ENCODE measurements at places on chromosomes 2 and 18.
A peak's percentile ranks its signal among the peaks of the same experiment; 100 is the strongest.

GRCh38 chr2:12074126-12074844, 327.9 kb downstream of the LPIN1 start:
- no peak for DNase-seq

- DNase-seq, result no peak
Observed at GRCh38 chr2:216206821-216207220, 97.7 kb downstream of the XRCC5 start.

- no peak for DNase-seq
Observed at GRCh38 chr2:183117226-183117625, 7.0 kb upstream of the NUP35 start.

- no peak for DNase-seq
Observed at GRCh38 chr2:182619276-182619675, 96.8 kb upstream of the DNAJC10 start.

- no peak for DNase-seq
Observed at GRCh38 chr2:16680781-16681180, 15.1 kb upstream of the CYRIA start.

GRCh38 chr2:84889332-84889731, 8.4 kb upstream of the TRABD2A start:
- DNase-seq, result no peak

DNA sequence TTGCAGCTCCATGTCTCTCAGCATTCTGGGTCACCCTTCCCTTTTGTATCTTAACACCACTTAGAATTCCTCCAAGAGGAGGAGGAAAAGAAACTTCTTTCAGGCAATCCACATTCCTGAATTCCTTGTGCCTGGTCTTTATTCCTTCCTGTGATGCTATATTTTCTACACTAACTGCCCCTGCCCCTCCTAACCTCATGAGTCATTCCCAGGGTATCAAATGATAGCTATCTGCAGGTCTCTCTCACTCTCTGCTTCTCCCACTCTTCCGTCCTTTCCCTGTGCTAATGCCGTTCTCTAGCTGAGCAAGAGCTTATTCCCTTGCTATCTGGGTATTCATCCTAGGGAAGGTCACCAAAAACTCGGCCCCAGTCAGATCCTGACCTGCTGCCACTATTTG, 395.0 kb upstream of the TCF4 start:
- DNase-seq, result no peak

DNA sequence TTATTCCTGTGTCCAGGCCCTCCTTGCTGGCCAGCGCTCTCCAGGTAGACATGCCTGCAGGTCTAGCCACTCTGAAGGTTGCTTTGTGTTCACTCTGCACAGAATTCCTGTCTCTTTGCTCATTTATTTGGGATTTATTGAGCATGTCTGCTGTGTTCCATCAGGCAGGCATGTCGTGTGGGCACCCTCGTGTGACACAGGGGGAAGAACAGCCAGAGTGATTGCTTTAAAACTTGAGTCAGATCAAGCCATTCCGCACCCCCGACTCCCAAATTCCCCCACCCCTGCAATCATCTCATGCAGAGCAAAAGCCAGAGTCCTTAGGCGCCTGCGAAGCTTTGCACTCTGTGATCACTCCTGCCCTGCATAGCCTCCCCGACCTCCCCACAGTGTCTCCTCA, 44.7 kb upstream of the SIX2 start:
- DNase-seq, result no peak

GRCh38 chr2:210477496-210477895, 937 bp upstream of the LANCL1 start:
- peak; percentile 9 for DNase-seq

DNA sequence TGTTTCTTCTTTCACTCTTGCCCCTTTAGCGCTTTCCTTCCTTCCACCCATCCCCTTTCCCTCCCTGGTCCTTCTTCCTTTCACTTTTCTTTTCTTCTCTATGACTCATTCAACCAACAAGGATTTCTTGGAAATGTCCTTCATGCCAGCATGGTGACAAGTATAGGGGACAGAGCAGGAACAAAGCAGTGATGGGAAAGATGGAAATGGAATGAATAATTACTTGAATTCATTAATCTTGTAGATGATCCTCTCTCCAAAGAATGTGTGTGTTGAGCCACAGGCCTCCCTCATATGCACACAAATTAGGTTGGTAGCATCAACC, 1.5 kb downstream of the VAMP5 start:
- no peak for DNase-seq

- DNase-seq, result no peak
Observed at GRCh38 chr2:139609109-139609508, 828.9 kb upstream of the NXPH2 start.

DNA sequence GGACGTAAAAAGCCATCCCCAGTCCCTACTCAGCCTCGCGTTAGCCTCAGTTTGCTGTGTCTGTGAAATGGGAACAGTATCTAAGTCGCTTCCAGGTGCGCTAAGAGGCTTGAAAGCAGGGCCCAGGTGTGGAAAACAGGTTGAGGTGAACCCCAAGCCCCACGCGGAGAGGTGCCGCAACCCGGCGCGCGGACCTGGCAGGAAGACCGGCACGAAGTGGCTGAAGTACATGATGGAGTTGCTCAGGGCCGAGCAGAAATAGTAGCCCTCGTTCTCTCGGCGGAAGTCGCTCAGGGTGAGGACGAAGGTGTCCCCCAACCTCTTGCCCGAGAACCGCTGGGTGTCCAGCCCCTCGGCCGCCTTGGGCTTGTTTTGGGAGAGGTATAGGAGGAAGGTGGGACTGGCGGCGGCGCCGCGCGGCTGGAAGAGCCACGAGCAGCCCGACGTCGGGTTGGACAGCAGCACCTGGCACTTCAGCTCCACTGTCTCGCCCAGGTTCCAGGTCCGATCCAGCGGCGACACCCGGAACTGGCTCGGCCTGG, 508 bp downstream of the CD8A start:
- DNase-seq, result no peak

DNA sequence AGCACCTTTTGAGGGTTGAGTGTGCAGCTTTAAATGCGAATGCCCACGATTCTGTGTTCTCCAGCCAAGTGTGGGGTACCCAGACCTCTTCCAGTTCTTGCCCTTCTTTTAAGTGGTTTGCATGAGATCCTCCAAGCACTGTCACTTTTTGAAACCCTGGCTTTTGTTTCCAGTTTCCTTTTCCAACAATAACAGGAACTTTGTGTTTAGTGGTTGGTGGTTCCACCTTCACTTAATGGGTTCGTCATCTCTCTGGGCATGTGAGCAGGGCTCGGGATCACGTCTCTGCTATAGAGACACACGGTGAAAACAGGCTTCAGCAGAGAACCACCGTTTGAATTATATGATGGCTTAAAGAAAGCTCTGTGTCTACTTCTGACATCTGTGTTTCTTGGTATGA, 197.6 kb downstream of the LDLRAD4 start:
- DNase-seq, result no peak

- DNase-seq, result no peak
Observed at GRCh38 chr2:112730216-112730615, 9.4 kb downstream of the NT5DC4 start.

DNA sequence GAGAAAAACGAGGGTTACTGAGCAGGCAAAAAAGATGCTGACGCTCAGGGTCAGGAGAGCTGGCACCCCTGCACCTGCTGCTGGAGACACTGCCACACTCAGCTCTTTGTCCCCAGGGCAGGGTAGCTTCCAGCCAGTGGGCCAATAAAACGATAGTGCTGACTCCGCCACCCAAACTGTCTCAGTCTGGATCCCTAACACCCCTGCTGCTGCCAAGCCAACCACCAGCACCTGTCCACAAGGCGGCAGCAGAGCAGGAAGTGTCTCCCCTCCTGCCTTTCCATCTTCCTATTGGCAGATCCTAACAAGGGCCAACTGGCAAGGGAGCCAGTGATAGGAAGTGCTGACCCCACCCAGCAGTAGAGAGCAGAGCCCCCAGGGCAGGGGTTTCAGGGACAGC, 531.5 kb upstream of the SALL3 start:
- no peak for DNase-seq

- no peak for DNase-seq
Observed at GRCh38 chr2:57902578-57902977, 144.0 kb upstream of the VRK2 start.

All from hematopoietic multipotent progenitor cell treated with erythropoietin and hydrocortisone succinate and interleukin-3 and kit ligand, for 15 days (in vitro differentiated cells).